Amniotic epithelial cell (primary cell): ENCODE measurements at places on chromosomes 4 and X.

DNA sequence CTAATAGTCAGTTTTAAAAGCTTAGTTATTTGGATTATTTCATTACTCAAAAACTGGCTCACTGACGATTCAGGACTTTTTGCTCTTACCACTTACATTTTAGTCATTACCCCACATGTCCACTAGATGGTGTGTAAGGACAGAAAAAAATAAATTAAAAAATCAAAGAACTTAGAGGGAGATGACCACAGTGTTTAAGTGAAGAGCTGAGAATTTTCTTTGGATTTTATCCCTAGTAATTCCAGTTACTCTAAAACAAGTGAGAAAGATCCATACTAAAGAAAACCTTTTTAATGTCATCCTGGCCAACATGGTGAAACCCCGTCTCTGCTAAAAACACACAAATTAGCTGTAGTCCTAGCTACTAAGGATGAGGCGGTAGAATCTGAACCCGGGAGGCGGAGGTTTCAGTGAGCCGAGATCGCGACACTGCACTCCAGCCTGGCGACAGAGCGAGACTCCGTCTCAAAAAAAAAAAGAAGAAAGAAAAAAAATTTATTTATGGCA is 26.4 kb upstream of the TMPRSS11B start:
- DNase-seq: peak; percentile 75

- no peak for DNase-seq
Measured at GRCh38 chr4:108450236-108450898, 170.0 kb upstream of the RPL34 start.

DNA sequence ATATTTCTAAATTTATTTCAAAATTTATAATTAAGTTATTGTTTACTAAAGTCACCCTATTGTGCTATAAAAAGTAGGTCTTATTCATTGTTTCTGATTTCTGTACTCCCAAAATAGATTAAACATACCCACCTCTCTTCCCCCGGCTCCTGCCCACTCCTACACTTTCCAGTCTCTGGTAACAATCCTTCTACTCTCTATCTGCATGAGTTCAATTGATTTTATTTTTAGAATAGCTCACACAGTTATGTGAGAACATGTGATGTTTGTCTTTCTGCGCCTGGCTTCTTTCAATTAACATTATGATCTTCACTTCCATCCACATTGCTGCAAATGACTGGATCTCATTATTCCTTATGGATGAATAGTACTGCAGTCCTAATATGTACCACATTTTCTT is 269.3 kb downstream of the ACTRT1 start:
- DNase-seq: no peak

GRCh38 chrX:37684973-37685372 is 618 bp upstream of the XK start:
- DNase-seq: no peak

DNA sequence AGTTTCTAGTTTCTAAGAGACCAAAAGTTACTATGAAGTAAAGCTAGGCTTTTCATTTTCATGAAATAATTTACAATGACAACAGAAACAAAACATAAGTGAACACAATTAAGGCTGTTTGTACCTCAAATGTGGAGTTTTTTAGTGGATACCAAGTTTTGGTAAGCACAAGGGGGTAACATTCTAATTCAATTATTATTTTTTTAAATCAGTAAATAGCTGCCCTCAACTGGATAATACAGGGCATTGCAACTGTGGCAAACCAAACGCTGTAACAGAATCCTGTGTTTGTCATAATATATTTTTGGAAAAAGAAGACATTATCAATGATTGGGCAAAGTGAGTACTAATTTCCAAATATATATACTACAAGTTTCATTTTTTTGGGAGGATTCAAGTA is 150.3 kb downstream of the FBXW7 start:
- no peak for DNase-seq

DNA sequence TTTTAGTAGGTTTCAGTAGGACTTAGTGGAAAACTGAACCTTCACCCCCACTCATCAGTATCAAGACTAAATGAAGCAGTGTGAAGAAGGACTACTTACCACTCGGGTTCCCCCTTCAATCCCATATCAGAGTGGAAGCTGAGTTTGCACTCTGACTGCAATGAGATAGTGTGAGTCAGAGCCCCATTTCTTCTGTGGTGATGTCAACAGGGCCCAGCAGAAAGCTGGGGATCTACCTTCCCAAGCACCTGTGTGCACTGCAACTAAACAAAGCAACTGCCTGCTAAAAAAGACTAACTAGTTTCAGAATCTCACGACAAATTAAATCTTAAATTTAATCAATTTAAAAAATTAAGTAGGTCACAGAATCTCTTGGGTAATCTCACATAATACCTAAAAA is 1837.0 kb upstream of the PCDH7 start:
- DNase-seq: no peak

DNA sequence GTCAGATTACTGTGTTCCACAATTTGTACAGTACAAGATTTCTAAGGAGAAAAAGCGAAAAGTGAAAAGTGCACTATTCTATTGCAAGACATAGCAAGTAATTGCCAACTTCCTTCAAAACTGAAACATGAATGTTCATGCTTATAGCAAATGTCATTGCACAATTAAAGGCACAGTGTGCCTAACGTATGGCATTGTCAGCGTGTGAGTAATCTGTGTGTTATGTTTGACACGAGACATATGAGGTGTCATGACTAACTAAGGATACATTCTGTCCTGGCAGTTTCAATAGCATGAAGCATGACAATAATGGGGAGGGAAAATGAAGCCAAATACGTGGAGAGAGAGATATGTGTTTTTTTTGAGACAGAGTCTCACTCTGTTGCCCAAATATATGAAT is 33.6 kb upstream of the TBC1D9 start:
- DNase-seq: no peak

DNA sequence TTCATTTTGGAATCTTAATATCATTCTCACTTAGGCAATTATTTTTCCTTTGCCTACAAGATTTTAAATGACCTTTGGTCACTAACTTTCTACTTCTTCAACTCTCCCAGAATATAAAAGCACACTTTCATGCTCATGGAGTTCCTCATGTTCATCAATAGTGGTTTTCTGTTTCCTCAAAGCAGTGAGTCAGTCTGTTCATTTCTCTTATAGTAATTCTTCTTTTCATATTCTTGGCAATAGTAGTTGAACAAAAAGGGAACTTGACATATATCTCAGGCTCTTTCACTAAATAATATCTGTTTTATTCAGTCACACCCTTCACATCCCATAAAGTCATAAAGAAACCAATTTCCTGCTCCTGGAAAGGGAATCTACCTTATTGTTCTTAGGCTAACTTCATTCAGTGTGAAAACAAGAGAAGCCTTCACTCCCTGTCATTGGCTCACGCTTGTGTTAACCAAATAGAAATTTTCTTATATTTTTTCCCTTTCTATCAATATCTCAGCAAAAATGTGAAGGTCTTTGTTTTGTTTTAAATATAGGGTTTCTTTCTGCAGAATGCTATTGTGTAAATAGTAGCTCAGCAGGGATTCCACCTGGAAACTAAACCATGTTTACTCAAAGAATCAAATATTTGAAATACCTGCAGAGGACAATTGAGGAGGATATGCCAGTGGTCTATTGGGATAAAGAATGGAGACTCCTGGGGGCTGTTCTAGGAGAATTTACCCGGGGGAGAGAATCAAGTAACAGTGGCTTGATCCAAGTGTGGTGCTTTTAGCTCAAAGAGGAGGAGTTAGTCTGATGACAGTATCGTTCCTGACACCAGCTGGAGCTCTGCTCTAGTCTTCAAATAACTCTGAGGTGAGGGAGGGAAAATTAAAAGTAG is 13.4 kb upstream of the TNIP3 start:
- no peak for DNase-seq

DNA sequence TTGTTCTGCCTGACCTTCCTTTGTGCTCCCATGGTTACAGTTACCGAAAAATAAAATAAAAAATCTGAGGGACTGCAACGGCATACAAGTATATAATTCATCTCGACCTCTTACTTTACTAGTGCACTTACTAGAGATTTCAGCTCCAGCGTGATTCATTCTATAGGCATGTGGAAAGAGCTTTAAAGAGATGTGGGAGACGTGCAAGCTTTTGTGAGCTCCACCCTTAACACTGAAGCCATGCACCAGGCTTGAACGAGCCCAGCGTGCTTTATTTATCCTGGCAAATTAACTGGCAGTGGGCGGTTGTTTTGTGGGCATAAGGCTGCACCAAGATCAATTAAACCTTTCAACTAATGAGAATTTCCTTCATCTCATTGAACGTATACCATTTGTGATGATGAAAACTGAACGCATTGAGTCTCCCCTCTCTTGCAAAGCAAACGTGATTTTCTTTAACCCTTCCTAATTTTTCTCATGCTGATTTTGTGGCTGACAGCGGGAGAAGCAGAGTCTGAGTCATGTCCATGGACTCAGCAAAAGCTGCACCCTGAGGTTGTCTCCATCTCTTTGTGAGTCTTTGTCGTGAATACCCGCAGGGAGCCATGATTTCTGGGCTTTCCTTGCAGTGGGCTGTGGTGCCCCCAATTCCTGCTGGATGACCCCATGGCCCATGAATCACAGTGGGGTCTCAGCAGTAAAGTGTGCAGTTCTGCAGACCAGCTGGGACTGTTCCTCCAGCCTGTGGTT is 60.1 kb downstream of the MXRA5 start:
- DNase-seq: peak; percentile 79

DNA sequence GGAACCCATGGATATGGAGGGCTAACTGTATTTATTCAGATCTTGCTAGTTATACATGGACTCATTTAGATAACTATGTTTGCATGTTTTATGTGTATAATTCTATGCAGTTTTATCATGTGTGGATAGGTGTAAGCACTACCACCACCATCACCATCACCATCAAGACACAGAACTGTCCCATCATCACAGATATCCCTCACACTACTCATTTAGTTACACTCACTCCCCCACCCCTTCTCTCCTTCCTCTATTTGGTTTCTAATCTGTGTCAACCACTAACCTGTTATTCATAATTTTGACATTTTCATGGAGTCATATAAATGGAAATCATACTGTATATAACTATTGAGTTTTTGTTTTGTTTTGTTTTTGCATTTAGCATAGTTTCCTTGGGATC is 43.7 kb downstream of the STAG2 start:
- DNase-seq: no peak

GRCh38 chrX:120358737-120359456 is 3.0 kb upstream of the ATP1B4 start:
- no peak for DNase-seq
